Stimulated activated CD4-positive, alpha-beta T cell treated with anti-CD3 and anti-CD28 coated beads, Interleukin-1b, Interleukin-23, amount 100 ng/mL, for 1 hour (primary cell): ENCODE measurements at places on chromosomes 6 and 20.

DNA sequence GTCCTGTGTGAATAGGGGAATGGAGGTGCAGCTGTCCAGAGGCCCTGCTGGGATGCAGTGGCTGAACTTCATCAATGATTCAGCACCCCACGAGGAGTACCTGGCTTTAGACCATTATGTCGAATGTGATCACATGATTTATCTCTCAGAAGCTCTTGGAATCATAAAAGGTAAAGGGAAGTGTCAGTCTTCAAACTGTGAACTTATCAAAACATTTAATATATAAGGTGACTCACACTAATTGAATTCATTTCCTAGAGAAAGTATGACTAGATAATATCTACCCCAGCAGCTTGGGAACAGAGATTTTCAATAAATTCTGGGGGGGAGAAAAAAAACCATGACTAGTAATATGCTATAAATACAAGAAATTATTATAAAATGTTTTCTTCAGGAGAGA lies 29.5 kb downstream of the ALDH8A1 start:
- DNase-seq = no peak

- no peak for DNase-seq
Measured at GRCh38 chr20:10752206-10752605, 78.4 kb upstream of the JAG1 start.

DNA sequence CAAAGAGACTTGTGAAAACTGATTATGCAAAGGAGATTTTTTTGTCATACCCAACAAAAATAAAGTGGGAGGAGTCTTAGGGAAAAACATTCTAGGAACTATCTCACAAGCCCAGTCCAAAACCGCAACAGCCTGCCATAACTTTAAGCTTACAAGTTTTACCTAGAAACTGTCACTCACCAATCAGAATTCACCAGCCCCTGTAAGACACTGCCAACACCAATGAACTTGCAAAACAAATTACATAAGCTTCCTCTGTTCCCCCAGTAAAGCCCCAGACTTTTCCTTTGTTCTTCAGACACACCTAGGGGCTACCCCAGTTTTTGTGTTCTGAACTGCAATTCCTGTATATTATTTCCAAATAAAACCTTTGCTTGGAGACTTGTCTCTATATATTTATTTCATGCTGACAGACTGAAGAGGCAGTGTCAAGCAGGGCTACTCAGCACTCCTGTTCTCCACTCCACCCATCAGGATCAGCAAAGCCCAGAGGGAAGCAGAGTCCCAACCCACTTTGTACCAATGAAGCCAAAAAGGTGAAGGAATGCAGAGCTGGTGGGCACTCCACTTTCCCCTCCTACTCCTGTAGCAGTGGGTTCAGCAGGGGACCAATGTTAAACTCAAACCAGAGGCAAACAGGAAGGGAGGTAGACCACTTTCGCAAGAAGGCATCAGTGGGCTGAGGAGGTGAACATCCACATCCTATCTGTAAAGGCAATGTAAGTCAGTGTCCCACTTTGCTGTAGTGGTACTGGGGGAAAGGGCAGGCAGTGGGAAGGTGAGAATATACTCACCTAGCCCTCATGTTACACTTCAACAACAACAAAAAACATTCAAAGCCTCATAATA lies 142.5 kb upstream of the RUNX2 start:
- DNase-seq = no peak

DNA sequence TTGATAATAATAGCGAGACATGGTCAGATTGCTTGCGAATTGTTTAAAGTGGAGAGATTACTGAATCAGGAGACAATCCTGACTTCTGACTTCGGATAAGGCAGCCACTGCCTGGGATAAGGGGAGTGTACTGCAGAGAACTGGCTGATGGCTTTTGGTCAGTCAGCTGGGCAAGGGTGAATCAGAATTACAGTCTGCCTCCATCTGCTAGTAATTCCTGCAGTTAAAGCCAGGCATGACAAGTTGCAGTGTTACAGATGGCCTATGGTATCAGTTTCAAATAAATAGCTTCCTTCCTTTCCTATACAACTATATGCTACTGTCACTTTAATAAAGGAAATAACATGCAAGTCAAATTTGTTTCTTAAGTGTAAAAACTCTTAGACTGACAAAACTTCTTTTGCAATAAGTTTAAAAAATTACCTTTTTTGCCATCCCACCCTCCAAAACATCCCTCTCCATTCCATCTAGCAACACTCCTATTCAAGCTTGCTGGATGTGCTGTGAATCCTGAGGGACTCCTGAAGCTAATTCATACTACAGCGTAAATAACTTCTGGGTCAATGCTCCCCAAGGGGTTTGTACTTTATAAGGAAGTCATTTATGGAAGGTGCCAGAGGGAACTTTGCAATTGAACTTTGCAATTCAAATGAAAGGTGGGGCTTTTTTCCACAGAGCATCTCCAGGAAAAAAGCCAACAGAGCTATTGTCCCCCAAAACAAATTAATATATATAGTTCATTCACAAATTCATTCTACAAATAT lies 245.2 kb downstream of the ADGRB3 start:
- no peak for DNase-seq

- no peak for DNase-seq
Measured at GRCh38 chr6:146847426-146847825, 248.7 kb downstream of the ADGB start.

DNA sequence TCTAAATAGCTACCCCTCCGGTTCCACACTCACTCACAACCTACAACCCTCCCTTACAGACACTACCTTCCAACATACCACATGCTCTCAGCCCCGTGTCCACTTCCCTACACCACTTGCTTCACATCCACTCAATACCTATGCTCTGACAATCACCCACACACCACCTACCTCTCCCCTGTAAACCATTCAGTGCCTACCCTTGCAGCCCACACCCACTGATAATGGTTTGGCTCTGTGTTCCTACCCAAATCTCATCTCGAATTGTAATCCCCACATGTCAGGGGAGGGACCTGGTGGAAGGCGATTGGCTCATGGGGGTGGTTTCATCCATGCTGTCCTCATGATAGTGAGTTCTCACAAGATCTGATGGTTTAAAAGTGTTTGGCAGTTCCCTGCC lies 9.8 kb upstream of the ZNF343 start:
- DNase-seq = no peak

DNA sequence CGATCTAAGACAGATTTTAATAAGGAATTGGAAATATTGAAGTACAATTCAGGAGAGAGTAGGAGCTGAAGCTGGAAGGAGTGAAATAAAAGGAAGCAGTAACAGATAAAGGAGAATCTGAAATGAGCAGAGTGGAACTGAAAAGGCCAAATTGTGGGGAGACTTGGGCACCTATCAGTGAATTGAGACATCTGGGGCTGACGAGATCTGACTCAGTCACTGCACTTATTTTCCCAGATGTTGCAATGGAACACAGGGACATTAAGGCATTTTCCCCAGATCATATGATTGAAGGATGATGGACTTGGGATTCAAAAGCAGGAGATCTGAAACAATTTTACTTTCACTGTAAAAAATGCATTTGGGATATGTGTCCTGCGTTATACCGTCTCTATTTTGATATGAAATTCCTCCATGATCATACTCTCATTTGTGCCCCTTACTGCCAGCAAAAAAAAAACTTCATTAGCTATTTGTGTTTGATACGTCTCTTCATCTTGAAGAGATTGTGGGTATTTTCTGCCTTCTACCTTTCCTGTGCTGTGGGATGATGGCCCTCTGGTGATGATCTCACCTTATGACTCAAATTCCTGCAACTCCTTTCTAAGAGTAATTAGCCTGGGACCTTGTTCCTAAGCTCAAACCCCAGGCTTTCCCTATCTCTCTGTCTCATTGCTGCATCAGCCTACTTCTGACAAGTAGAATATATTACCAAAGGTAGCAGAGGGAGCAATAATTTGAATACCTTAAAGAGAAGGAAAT lies 278.5 kb upstream of the MAN1A1 start:
- no peak for DNase-seq

DNA sequence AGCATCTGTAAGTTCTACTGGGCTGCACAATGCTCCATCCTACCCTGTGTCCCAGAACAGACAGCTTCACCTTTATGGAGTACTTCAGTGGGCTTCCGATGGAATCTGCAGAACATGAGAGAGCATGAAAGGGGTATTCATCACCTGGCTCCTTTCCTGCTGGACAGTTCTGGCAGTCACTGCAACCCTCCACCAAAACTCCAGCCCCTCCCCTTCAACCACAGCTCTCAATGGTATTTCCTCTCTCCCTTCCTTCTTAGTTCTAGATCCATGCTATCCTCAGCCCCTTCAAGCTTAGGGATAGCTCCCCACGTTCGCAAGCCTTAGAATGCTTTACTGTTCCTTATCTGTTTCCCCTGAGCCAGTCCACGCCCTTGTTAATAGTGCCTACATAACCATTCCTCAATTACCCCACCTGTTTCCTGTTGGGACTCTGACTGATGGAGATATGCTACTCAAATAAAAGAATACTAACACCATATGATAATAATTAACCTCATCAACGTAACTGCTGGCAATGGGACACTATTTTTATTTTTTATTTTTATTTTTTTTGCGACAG lies 26.8 kb downstream of the TRAM2 start:
- no peak for DNase-seq

GRCh38 chr20:51104960-51105920 lies 82.3 kb upstream of the KCNG1 start:
- DNase-seq = no peak

- no peak for DNase-seq
Measured at GRCh38 chr6:38018755-38019165, 199.2 kb downstream of the ZFAND3 start.

DNA sequence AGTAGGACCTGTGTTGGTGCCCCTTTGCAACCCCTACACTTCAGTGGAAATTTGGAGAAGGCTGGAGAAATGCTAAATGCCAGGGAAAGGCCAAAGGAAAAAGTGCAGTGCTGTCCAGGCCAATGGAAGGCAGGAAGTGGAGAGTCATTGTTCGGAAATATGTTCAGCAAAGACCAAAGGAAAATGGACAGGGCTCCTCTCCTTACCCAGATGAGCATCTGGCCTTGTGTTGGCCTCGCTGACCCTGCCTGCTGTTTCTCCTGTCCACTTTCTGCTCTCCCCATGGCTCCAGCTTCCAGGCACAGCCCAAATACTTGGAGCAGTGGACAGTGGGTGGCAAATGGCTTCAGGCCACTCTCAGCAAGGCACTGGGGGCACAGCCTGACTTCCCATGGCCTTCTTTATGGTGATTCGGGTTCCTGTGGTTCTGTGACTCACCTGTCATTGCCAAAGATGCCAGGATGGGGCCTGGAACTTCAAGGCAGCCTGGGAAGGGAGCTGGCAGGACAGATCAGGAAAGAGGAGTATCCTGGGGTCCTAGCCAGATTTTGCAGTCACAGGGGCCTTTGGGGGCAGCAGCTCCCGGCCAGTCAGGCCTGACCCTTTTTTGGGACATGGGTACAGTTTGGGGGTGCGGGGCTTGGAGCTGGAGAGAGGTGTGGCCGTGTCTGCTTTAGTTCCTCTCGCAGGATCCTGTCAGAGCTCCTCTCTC lies 190.9 kb upstream of the SLC24A3 start:
- no peak for DNase-seq

GRCh38 chr20:61354901-61355495 lies 102.9 kb downstream of the CDH4 start:
- no peak for DNase-seq

GRCh38 chr6:84728602-84729001 lies 35.8 kb downstream of the TBX18 start:
- DNase-seq = no peak

- no peak for DNase-seq
Measured at GRCh38 chr20:7985916-7986315, 33.6 kb downstream of the TMX4 start.
